H1 (cell line): ENCODE measurements at places on chromosomes 13 and 19. TPM values are rescaled to one million over a fixed set of nuclear protein-coding genes. Genes with fewer than 3 reads are reported as not detected.

DNA sequence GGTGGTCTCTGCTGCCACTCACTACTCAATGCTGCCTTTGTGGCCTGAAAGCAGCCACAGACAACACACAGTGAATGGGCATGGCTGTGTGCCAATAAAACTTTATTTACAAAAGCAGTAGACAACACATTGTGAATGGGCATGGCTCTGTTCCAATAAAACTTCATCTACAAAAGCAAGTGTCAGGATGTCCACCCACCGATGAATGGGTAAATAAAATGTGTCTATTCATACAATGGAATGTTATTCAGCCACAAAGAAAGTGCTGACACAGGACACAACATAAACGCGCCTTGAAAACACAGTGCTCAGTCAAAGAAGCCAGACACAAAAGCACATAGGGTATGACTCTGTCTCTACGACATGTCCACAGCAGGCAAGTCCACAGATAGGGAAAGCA is 20.1 kb downstream of the ZSCAN5A start:
- DNase-seq, result no peak

Gene ZNF667
- 3.1 and 4.4 TPM in 2 replicates for polyA plus RNA-seq

Gene MADCAM1
- polyA plus RNA-seq, result 2.3 and 5.3 TPM in 2 replicates

Gene CYP4F8
- not detected in 2 replicates for polyA plus RNA-seq

DNA sequence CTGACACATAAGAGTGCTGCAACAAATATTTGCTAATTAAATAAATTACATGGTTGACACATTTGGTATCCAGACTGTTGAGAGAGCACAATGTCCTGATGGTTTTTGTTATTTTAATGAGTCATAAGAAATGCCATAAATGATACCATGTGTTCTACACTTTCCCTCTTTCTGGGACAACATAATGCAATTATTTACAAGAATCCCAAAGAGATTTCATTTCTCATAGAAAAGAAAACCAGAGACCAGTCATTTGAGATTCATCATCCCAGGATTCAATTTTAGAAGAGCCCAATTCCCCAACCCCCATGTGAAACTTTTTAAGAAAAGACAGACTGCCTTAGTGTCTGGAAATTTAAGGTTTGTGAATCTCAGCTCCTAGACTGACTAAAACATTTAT is 399.6 kb downstream of the DCT start:
- no peak for DNase-seq

Gene ZFP14
- polyA plus RNA-seq, result 1.1 and 1.7 TPM in 2 replicates

GRCh38 chr13:110366733-110367132 is 59.6 kb downstream of the COL4A2 start:
- no peak for DNase-seq

GRCh38 chr13:29125934-29126424 is 305.8 kb downstream of the MTUS2 start:
- no peak for DNase-seq

Gene ZNF529
- 8.0 and 8.4 TPM in 2 replicates for polyA plus RNA-seq

Gene ANGPTL4
- polyA plus RNA-seq, result 5.1 and 6.5 TPM in 2 replicates

DNA sequence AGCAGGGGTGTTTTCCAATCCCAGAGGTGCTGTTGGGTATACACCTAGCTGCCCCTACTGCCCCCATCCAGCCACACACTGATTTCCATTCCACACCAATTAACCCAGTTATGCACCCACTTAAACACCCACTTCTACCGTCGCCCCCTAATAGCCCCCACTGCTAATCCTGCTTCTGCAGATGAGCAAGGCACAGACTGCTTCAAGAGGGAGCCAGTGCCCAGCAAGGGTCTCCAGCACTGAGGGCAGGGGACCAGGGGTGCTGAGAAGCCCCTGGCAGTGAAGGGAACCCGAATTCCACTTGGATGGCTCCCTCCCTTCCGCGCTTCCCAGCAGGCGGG is 1.2 kb downstream of the FXYD7 start:
- no peak for DNase-seq

- no peak for DNase-seq
These were observed 1508.3 kb upstream of the PRR20A start for GRCh38 chr13:55632402-55632801.

- no peak for DNase-seq
These were observed 14.6 kb downstream of the POLRMT start for GRCh38 chr19:618674-619285.

GRCh38 chr19:38564981-38565690 is 52.6 kb downstream of the MAP4K1 start:
- DNase-seq, result no peak

Gene RSPH6A
- polyA plus RNA-seq, result 0.05 TPM in 2 replicates
